Effector memory CD8-positive, alpha-beta T cell (primary cell): ENCODE measurements at places on chromosomes 13 and 19.
A peak's percentile ranks its signal among the peaks of the same experiment; 100 is the strongest.

DNA sequence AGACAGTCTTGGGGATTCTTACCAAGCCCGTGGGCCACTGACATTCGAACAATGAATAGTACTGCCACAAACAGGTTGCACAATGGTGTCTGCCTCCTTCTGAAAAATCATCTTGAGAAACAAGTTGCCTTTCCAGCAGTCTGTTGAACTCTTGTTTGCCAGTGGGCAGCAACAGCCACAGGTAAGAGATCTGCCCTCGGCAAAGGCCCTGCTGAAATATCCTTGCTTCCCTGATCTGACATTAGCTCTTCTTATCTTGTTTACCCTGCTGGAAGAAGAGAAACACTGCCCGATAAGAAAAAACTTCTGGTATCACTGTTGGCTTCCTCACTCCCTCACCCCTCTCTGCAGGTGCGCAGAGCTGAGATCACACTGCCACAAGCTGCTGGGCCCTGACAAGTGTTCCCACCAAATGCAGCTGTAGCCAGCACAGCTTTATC, 2.0 kb downstream of the DOCK9 start:
- DNase-seq = no peak

DNA sequence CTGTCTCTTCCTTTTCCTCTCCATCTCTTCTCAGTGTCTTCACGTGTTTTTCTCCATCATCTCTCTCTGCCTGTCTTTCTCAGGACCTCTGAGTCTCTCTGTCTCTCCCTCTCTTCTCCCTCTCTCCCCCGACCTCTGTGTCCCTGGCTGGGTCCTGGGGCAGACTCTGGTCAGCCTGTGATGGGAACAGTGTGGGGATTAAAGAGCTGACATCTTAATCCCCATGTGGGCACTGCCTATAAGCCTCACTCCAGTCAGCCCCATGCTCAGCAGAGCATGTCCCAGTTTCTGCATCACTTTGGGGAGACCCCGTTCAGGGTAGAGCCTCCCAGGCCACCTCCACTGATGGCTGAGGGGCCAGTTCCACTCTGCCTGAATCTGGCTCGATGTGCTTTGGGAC, 16.2 kb downstream of the EGLN2 start:
- DNase-seq = no peak

DNA sequence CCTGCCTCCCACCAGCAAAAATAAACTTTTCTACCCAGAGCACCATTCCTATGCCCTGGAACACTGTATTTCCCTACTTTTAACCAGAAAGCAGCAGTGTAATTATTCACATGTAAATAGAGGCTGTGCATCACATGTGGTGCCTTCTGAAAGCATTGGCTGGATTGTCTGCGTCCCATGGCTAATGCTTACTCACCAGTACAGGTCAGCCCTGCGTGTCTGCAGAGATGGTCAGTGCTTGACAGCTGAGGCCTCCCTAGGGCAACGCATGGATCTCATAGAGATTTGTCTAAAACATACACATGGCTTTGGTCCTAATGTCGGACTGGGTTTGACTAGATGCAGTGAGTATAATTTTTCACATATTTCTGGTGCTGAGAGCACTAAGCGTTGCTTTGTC, 64.2 kb downstream of the DPY19L3 start:
- no peak for DNase-seq

GRCh38 chr19:58196901-58197616, 14.2 kb downstream of the ZNF274 start:
- DNase-seq = no peak

DNA sequence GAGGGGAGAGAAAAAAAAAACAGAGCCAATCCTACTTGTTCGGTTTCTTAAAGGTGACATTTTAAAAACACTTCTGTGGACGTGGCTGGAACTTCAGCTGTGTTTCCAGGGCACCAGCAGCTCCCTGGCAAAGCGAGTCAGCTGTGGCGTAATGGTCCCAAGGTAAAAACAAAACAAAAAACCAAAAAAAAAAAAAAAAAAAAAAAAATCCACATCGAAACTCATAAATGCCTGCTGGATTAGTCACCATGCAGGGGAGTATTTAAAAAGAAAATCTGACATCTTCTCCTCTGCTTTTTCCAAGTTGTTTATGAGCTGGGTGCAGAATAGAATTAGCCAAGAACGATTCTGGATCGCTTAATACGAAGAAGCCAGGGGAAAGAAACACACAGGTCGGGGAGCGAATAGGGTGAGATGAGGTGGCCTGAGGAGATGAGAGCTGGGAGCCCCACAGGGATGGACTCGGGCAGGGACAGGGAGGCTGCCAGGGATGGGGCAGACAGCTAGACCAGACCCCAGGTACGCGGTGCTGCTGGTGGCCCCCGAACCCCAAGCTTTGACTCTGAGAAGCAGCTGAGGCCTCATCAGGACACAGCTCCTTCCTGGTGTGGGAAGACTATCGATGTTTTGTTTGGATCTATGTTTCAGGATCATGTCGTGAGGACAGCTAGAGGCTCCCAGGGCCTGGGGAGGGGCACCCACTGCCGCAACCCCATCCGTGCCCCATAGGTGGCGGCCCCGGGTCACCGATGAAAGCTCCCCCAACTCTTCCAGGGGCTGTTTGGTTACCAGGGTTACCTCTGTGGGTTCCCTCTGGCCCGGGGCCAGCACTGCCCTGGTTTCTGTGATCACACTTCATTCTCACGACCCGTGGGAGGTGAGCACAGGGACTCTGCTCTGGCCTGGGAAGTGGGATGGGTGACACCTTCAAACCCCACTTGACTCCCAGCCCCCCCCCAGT, 3.1 kb upstream of the CTXN1 start:
- DNase-seq = peak; percentile 84

DNA sequence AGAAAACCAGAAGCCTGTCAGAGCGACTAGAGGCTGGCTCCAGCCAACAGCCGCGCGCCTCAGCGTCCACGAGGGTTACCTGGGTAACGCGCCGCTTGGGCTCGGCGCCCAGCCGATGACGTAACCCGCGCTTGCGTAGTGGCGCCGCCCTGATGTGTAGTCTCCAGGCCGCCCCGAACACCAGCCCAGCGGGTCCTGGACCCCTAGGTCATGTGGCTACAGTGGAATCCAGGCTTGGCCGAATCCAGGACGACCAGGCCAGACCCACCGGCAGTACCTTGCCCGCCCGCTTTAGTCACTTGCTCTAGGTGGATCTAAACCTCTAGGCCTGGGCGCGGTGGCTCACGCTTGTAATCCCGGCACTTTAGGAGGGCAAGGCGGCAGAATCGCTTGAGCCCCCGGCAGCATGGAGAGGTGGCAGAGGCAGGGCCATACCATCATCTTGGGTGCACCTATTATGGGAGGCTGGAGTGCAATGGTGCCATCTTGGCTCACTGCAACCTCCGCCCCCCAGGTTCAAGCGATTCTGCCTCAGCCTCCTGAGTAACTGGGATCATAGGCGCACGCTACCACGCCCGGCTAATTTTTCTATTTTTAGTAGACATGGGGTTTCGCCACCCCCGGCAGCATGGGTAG, 7.2 kb upstream of the ZNF606 start:
- peak; percentile 36 for DNase-seq

GRCh38 chr13:96785986-96786385, 208.3 kb downstream of the OXGR1 start:
- no peak for DNase-seq

GRCh38 chr13:48333976-48334375, 30.4 kb downstream of the RB1 start:
- no peak for DNase-seq

GRCh38 chr13:36259361-36260137, 38.1 kb downstream of the CCDC169 start:
- DNase-seq = no peak
